ENCODE measurements at places on chromosomes 5 and 9. TPM values are rescaled to one million over a fixed set of nuclear protein-coding genes. Genes with fewer than 3 reads are reported as not detected.

Gene SNX2
- 76.3 TPM for total RNA-seq

Gene GDF9
- 0.72 TPM for total RNA-seq

Gene SPOCK1
- not detected for total RNA-seq

Gene PFN3
- total RNA-seq: not detected

Gene LTC4S
- total RNA-seq: 3.2 TPM

Gene LMX1B
- total RNA-seq: not detected

Data from CD8-positive, alpha-beta T cell (primary cell).